ENCODE measurements at places on chromosomes 4 and X.

DNA sequence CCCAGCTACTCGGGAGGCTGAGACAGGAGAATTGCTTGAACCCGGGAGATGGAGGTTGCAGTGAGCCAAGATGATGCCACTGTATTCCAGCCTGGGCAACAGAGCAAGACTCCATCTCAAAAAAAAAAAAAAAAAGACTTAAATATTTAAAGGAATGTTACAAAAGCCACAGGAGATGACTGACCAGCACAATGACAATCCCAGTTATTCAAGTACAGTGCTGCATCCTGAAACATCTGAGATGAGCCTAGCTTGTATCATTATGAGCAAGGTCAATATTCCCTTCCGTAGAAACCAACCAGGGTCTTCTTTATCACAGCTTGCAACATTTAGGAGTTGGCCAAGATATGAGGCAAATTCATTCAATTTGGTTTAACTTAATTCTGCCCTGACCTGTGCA is 38.6 kb downstream of the LNX1 start:
- DNase-seq, result no peak

DNA sequence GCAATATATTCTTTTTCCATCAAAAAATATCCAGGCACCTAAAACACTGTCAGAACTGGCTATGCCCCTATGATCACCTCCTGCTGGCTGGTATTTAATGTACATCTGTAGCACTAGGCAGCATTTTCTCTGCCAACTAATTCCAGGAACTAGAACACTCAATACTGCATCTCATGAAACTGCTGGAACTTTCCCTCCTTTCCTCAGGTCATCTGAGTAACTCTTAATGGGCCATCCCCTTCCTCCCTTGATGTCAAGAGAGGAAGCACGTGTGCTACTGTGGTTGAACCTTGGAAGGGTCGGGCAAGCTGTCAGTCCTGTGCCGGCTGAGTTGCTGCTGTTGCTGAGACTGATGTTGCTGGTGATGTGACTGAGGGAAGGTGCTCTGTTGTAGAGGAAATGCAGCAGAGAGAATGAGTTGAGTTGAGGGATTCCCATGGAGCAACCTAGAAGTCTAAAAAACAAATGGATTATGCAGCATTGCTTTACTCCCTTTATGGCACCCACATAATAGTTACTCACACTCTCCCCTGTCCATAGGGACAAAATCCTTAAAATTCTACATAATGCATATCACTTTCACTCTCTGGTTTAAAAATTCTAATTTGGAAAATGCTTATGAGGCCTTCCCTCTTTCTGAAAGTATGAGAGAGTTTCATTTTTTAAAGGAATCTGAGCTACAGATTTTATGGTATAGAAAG is 39.5 kb downstream of the TMEM165 start:
- DNase-seq, result no peak

- no peak for DNase-seq
Observed at GRCh38 chr4:108972613-108973283, 209.9 kb upstream of the ETNPPL start.

DNA sequence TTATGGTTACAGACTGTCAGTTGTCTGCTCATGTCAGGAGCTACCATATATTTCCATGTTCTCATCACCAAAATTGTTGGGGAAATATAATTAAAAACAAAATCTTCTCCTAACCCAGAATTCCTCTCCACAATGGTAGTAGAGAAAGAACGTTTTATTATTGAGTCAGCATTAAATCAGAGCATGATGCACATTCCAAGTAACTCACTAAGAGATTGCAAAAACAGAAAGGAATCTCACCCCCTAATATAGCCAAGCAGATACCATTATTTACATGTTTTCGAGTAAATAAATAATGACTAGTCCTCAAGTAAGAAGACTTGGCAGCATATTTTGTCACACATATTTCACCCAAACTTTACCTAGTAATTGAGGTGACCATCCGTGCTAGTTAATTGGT is 36.2 kb upstream of the ARHGEF6 start:
- DNase-seq, result no peak

- DNase-seq, result no peak
Observed at GRCh38 chrX:34140816-34141215, 8.7 kb upstream of the FAM47A start.

- DNase-seq, result no peak
Observed at GRCh38 chr4:155593793-155594192, 72.9 kb upstream of the GUCY1A1 start.

GRCh38 chr4:154838155-154838554 is 57.1 kb downstream of the RBM46 start:
- DNase-seq, result no peak

DNA sequence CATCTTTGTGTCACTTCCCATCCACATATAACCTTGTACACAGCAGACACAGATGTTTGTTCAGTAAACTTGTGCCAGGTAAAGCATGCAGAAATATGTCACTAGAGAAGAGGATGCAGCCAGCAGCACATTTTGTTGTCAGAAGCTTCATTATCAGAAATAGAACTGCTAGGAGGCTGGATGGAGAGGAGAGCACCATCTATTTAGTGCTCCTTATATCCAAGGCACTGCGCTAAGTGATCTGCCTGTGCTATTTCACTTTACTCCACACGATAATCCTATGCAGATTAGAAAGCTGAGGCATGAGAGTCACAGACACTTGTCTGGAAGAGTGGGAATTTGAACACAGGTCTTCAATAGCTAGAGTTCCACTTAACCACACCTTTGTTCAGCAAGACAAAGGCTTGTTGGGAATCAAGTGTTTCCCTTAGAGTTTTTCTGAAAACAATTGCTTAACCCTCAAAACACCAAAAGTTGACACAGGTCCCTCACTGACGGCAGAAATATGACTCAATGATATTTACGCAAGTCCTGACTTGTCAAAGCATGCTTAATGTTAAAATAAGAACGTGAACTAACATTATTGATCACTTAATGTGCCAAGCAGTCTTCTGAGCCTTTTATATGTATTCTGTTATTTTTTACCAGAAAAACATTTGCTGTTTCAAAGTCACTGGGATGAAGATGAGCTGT is 1.2 kb upstream of the QDPR start:
- DNase-seq, result no peak

DNA sequence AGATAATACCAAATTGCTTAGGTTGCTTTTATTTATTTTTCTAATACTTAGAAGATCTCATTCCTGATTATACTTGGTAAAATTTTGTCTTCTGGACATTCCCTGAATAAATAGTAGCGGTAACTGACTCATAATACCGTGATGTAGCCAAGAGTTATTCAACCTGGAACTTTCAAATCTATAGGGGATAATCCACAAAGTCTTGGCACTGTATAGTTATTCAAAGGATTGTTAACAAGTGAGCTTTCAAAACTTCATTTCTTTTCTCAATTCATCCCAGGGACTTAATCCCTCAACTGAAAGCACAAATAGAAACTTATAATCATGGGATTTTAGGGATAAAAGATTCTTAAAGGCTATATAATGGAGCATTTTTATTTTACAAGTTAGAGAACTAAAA is 1383.3 kb downstream of the FAM133A start:
- DNase-seq, result no peak

- DNase-seq, result no peak
Observed at GRCh38 chr4:3856604-3857204, 90.5 kb downstream of the ADRA2C start.

DNA sequence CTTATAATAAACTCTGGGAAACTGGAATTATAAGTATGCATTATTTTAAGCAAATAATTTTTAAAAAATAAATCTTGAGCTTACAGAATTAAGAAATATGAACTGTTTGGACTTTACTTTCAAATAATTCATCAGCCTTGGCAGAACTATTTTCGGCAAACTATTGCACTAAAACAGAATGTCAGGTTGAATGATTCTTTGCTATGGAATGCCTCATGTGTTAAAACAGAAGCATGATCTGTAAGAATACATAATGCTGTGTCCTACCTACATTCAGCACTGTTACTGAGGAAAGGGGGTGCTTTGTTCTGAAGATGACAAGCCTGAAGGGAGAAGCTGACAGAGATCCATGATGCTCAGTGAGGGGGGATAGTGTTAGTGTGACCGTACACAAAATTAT is 55.6 kb upstream of the EXOC1L start:
- no peak for DNase-seq
